ENCODE measurements at places on chromosomes 7 and 10.

GRCh38 chr10:118373786-118374185 is 31.7 kb upstream of the FAM204A start:
- no peak for ATAC-seq

DNA sequence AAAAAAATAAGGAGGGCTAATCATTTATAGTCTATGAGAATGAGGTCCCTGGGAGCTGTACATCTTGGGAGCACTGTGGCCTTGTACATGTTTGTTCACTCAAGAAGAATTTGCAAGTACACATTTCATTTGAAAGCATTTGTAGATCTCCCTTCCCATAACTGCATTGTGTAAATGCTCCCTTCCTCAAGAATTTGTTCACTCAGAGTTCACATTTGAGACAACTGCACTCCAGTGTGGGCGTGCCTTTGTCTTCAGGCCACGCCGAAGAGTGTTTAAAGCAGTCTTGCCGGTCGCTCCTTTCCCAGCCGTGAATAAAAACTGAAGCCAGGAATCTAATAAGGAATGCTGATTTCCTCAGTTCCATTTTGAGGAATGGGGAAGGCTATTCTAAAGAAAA is 291.1 kb upstream of the LYZL1 start:
- peak; percentile 25 for ATAC-seq

GRCh38 chr10:35574924-35575352 is 30.2 kb upstream of the GJD4 start:
- no peak for ATAC-seq

DNA sequence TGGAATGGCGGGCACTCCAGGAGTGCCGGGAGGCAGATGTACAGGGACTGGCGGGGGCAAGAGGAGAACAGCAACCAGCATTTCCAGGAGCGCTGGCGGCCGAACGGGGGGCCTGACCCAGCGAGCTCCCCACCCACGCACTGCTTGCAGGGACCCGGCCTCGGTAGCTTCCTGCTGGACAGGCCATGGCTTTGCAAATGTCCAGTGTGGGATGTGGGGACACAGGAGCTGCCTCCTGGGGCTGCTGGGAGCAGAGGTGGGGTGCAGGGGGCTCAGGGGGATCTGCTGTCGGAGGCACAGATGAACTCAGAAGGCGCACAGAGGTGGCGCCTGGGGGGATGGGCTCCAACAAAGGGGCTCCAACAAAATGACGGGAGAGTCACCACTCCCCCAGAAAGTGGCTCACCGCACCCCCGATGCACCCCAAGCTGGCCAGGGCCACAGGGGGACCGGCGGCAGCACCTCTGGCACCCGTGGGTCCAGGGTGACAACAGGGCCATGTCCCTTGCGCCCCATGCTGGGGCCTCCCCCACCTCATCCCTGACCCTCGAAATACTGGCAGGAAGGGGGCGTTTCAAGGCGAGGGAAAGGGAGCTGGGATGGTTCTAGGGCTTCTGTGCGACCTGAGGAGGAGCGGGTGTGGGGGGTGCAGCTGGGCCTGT is 41.1 kb downstream of the AP5Z1 start:
- ATAC-seq = no peak

- no peak for ATAC-seq
These were observed 23.9 kb downstream of the GOLGA7B start for GRCh38 chr10:97873569-97873968.

DNA sequence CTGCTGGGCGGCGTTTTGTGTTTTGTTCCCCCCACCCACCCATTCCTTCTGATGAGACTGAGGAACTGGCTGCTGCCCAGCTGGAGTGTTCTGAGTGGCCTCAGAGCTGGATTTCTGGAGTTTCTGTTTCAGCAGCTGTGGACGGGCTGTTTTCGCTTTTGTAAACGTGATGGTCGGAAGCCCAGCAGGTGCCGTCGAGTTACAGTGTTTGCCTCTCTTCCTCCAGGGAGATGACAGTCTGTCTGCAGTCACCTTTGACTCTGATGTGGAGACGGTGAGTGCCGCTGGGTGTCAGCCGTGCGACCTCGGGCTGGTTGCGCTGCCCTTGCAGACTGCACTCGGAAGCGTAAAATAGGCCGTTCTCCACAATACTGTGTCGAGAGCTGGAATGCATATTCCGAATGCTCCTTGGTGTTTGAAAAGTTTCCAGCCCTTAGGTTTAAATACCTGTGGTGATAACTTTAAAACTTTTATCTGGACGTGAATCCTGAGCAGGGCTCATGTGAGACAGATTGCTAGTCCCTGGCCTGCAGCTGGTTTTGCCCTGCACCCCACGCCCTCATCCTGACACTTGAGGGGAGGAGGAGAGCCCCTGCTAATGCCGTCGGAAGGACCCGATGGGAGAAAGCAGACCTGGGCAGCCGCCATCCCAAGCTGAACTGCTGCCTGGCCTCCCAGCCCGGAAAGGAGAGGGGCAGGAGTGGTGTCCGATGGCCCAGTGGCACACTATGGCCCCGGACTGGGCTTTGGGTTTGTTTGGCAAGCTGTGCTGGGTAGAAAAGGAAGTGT is 8.3 kb downstream of the IQCE start:
- ATAC-seq = no peak

GRCh38 chr7:139004321-139005090 is 23.3 kb upstream of the KIAA1549 start:
- ATAC-seq = no peak

GRCh38 chr10:7767209-7767608 is 20.6 kb downstream of the KIN start:
- ATAC-seq = no peak

DNA sequence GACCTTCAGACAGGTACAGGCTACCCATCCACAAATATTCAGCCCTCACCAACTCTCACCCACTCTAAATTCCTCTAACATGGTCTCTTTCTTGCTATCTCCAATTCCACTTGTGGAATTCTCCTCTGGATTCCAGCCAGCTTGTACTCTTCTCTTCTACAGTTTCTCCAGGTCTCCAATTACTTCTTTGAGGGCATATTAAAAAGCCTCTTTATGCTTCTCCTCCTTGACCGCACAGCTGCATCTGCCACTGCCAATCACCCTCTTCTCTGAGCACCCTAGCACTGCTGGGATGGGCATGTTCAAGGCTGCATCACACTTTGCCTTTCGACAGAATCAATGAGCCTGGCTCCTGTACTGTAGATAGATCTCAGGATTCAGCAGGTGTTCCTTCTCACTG is 101.5 kb upstream of the ANKRD1 start:
- ATAC-seq = no peak

DNA sequence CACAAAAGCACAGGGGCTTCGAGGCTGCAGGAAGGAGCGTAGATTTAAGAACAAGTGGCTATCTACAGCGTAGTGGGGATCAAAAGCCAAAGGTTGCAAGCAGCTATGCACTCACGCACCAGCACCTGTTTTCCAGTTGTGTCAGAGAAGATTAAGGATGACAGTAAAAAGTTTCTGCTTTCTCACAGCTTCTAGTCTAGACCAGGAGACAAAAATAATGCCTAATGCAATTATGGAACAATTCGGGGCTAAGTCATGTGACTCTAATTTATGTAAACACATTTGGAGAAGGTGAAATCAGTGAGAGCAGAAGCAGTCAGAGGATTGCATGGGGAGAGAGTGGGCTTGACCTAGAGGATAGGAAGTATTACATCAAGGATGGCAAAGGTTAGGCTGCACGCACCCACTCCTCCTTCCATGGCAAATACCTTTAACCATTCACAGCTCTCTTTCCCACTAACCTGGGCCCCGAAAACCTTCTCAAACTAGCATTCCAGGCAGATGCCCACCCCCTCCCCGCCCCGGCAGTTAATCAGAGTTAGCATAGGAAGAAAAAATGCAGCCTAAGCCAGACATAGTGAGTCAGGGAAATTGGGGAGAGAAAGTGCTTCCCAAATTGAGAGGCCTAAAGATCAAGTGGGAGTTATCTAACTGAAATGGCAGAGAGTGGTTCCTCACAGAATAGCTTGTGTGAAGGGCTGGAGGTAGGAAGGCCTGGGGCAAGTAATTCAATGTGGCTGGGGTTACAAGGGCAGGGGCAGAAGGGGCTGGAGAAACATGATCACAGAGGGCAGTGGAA is 48.2 kb upstream of the GPAM start:
- ATAC-seq = no peak

DNA sequence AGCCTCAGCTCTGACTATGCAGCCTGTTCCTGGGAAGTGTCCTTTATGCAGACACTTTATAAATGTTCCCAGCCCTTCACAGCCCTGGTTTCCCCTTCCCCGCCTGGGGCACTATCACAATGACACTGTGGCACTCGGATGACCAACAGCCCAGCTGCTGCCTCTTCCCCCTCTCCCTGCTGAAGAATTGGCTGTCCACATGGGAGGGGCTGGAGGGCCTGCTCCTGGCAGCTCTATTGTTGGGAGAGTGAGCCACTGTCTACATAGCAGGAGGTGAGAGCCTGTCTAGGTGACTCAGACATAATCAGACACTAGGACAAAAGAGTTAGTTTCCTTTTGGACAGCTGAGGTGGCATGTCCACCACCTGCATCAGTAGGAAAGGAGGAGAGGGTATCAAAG is 437.5 kb downstream of the PLXNA4 start:
- peak; percentile 86 for ATAC-seq

DNA sequence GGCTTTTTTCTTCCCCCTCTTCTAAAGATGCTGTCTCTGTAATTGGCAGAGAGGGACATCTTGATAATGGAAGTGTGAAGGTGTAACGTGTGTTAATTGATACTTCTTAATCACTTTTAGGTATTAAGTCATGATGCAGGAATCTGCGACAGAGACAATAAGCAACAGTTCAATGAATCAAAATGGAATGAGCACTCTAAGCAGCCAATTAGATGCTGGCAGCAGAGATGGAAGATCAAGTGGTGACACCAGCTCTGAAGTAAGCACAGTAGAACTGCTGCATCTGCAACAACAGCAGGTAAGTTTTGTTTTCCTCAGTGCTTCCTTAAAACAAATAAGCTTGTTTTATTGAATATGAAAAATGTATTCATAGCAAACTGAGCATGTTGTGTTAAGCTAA is 11.8 kb downstream of the FOXP2 start:
- peak; percentile 51 for ATAC-seq

DNA sequence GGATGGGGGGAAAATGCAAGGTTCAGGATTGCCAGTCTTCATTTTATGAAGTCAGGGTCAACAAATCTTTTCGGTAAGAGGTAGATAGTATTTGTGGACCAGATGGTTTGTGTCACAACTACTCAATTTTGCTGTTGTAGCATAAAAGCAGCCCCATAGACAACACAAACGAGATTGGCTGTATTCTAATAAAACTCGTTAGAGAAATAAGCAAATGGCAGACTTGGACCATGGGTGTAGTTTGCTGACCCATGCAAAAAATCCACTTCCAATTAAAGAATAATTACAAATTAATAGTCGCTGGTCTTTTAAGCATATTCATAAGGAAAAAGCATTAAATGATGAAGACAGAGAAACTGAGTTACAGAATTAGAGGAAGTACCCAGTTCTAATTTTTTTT is 247.1 kb downstream of the CRPPA start:
- ATAC-seq = no peak

DNA sequence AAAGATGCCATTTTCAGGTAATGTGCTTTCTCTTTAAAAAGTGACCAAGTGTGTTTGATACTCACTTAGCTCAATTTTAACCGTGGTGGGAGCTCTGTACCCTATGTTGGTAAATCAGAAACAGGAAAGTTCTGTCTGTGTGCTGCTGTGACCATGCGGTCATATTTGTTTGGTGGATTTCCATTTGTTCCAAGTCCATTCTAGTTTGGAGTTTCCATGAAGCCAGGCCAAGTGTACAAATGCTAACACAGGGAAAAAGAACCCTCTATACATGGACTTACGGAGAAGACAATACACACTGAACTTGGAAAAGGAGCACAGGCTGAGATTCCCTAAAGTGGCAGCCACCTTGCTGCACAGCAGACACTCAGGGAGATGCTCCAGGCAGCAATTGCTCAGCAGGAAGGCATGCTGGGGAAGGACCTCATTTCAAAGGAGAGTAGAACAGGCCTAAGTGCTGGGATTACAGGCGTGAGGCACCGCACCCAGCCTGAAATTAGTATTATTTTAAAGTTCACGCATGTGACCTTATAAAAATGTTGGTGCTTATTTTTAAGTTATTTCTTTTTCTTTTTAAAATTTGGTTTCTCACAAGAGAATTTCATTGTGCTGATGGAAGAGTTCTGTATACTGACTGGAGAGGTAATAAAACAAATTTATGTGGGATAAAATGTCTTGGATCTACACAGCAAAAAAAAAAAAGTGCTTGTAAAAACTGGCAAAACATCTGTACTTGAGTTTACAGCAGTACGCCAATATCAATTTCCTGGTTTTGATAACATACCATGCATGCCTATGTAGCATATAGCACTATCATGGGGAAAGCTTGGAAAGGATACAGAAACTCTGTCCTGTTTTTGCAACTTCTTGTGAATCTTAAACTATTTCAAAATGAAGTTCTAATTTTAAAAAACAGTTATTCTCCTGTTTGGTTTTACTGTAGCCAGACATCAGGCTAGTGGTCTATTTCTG is 436.2 kb downstream of the KCNMA1 start:
- ATAC-seq = peak; percentile 18

DNA sequence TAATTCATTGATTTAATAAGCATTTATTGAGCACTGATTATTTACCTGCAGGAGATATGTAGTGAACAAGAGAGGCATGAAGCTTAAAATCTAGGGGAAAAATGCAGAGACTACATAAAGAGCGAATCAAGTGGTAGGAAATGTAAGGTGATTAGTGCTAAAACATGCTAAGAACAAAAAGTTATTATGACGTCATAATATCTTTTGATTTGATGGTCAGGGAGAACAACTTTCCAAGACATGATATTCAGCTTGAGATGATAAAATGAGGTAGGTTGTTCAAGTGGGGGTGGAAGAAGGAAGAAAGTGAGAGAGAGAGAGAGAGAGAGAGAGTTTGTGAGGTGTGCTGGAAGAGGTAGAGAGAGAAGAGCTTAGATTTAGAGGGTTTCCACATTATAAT is 317.7 kb downstream of the NRG3 start:
- no peak for ATAC-seq

GRCh38 chr7:115368998-115369397 is 447.1 kb downstream of the MDFIC start:
- no peak for ATAC-seq

- no peak for ATAC-seq
These were observed 218.0 kb upstream of the IGFBP3 start for GRCh38 chr7:46139079-46139478.

DNA sequence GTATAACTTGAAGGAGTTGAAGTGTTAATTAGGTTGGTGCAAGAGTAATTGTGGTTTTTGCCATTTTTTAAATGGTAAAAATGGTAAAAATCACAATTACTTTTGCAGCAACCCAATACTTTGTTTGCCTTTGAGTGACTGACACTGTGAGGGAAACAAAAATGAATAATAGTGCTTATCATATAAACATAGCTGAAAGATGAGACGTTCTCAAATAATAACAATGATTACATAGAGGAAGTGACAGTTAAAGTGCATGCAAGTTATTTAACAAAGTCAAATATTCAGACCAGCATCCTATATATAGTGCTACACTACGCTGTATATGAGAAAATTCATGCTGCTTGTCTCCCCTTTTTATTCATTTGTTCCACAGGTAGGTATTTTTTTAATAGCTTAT is 4.7 kb upstream of the HBP1 start:
- ATAC-seq = no peak

GRCh38 chr7:127616724-127617123 is 1.2 kb downstream of the PAX4 start:
- no peak for ATAC-seq

GRCh38 chr7:136131304-136131630 is 154.1 kb upstream of the MTPN start:
- no peak for ATAC-seq
